Activated CD4-positive, alpha-beta memory T cell treated with anti-CD3 and anti-CD28 coated beads, Interleukin-2, amount 10 ng/mL, durations not matched to agents 7 days and 5 days (primary cell): ENCODE measurements at places on chromosomes 2 and 18. TPM values are rescaled to one million over a fixed set of nuclear protein-coding genes. Genes with fewer than 3 reads are reported as not detected.

- no peak for DNase-seq
Observed at GRCh38 chr2:28413152-28413898, 20.7 kb downstream of the FOSL2 start.

GRCh38 chr2:240447934-240448333, 12.5 kb downstream of the GPC1 start:
- DNase-seq: no peak

The ATP8B1 gene
- total RNA-seq: not detected

- DNase-seq: no peak
Observed at GRCh38 chr2:33518929-33519328, 42.5 kb downstream of the RASGRP3 start.

- peak; percentile 74 for DNase-seq
Observed at GRCh38 chr2:37672104-37672869, 845 bp upstream of the CDC42EP3 start.

- DNase-seq: peak; percentile 3
Observed at GRCh38 chr2:25380586-25381375, 39.1 kb upstream of the DNMT3A start.

The ZEB2 gene
- 20.6 TPM for total RNA-seq

DNA sequence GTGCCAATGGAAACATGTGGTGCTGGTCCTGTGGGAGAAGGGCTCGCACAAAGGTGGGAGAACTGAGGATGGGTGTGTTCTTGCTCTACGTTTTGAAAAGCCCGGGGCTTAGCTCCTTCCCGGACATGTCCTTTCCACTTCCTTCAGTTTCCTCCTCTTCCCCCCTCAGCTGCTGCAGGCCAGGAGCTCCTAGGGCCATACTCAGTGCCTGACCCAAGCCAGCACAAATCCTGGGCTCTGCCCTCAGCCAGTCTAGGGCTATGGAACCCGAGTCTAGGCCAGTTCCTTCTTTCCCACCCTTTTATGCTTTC, 1.4 kb upstream of the SIX2 start:
- DNase-seq: no peak
